Upper lobe of right lung (tissue), 1 donor: ENCODE measurements at places on chromosomes 1 and 21. TPM values are rescaled to one million over a fixed set of nuclear protein-coding genes. Genes with fewer than 3 reads are reported as not detected.

The TXNIP gene
- 945 TPM for total RNA-seq

The SLC27A3 gene
- 105 TPM for total RNA-seq

- DNase-seq, result no peak
- no peaks in the 10 kb centered on the region for H3K36me3 ChIP-seq
- H3K27me3 ChIP-seq, result no peaks in the 10 kb centered on the region
- H3K4me3 ChIP-seq, result no peak overlapping the region
These were observed 17.4 kb upstream of the MYOG start for GRCh38 chr1:203103216-203103615.

GRCh38 chr1:229940684-229941083 is 126.4 kb upstream of the GALNT2 start:
- no peak overlapping the region for H3K4me3 ChIP-seq
- H3K4me1 ChIP-seq, result no peaks in the 10 kb centered on the region
- no peak overlapping the region for H3K27ac ChIP-seq
- no peak for DNase-seq
- no peaks in the 10 kb centered on the region for H3K36me3 ChIP-seq

GRCh38 chr1:161723459-161724141 is 2.3 kb downstream of the FCRLB start:
- no peak for DNase-seq
- H3K4me1 ChIP-seq, result peaks cover 5% of the 10 kb centered on the region
- H3K27me3 ChIP-seq, result no peaks in the 10 kb centered on the region
- H3K4me3 ChIP-seq, result no peak overlapping the region
- H3K27ac ChIP-seq, result no peak overlapping the region
- H3K36me3 ChIP-seq, result no peaks in the 10 kb centered on the region

- no peak overlapping the region for H3K4me3 ChIP-seq
- no peaks in the 10 kb centered on the region for H3K27me3 ChIP-seq
- no peak overlapping the region for H3K27ac ChIP-seq
- no peak for DNase-seq
These were observed 111.6 kb downstream of the CYYR1 start for GRCh38 chr21:26461500-26461899.

DNA sequence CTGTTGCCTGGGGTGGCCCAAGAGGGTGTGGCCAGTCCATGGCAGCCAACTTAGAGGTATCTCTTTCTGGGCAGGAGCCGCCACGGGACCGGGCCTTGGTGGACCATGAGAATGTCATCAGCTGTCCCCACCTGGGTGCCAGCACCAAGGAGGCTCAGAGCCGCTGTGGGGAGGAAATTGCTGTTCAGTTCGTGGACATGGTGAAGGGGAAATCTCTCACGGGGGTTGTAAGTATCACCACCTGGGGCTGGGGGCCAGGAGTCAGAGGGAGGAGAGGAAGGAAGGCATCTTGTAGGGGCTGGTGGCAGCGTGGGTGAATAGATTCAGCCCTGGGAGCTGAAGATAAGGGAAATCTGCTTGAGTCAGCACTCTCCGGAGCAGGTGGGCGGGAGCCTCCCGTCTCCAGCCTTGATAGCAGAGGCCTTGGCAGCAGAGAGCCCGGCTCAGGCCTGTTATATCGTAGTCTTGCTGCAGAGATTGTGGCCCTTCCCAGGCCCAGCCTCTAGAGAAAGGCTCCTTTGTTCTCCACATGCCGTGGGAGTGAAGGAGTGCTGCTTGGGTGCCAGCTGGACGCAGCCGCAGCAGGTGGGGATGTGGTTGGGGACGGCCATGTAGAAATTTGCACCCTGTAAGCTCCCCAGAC is 25.4 kb downstream of the PHGDH start:
- no peaks in the 10 kb centered on the region for H3K4me1 ChIP-seq
- peaks cover 5% of the 10 kb centered on the region for H3K36me3 ChIP-seq
- H3K27me3 ChIP-seq, result no peaks in the 10 kb centered on the region
- no peak for DNase-seq
- H3K27ac ChIP-seq, result no peak overlapping the region

DNA sequence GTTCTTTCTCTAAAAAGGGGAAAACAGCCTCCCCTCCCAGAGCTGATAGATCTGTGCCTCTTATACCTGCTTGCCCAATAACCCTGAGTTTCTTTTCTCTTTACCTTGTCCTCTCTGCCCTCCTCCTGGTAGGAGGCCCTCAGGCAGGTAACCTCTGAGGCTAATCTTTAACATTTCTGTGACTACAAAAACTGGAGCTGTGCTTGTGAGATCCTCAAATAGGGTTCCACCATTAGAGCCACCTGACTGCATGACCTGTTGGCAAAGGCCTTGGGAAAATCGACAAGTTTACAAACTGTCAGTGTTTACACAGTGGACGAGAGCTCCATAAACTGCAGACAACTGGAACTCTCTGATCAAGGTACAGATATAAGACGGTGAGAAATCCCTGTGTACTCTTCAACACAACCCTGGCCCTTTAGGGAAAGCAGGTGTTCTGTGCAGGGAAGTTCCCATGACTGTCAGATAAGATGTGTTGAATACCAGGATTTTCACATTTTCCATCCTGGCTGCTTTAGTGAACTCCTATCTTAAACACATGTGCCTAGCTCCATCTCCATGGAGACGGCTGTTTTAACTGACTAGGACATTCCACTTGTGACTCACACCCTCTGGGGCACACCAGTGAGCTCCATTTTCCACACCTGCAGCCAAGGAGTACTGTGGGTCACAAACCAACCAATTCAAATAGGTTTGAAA is 38.3 kb downstream of the ECE1 start:
- H3K4me1 ChIP-seq, result peaks cover 11% of the 10 kb centered on the region
- no peak for DNase-seq
- H3K27ac ChIP-seq, result no peak overlapping the region
- peaks cover 23% of the 10 kb centered on the region for H3K36me3 ChIP-seq

DNA sequence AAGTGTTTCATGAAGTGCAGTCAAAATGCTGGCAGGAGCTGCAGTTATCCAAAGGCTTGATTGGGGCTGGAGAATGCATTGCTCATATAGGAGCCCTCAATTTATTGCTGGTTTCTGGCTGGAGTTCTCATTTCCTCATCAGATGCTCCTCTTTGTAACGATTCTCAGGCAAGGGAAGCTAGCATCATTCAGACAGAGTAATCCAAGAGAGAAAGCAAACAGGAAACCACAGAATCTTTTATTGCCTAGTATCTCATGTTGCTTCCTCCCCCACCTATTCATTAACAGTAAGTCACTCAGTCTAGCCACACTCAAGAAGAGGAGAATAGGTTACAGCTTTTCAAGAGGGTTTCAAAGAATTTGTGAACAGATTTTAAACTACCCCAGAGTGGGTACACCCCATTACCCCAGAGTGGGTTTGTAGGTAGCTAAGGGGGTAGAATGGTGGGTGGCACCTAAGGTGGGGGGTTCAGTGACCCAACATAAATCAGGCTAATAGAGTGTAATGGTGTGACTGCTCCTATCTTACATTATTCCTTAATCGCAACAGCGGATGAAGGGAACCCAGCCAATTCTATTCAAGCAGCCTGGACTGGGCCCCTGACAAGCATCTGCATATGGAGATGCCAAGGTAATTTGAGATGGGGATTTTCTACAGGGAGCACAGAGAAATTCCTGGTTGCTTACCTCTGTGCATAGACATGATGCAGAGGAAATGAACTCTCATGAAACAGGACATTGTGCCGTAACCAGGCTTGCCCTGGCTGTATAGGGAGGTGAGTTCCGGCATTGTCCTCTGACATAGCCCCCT is 67.1 kb downstream of the KCNJ15 start:
- no peaks in the 10 kb centered on the region for H3K27me3 ChIP-seq
- no peaks in the 10 kb centered on the region for H3K36me3 ChIP-seq
- H3K4me1 ChIP-seq, result peaks cover 10% of the 10 kb centered on the region
- DNase-seq, result no peak

DNA sequence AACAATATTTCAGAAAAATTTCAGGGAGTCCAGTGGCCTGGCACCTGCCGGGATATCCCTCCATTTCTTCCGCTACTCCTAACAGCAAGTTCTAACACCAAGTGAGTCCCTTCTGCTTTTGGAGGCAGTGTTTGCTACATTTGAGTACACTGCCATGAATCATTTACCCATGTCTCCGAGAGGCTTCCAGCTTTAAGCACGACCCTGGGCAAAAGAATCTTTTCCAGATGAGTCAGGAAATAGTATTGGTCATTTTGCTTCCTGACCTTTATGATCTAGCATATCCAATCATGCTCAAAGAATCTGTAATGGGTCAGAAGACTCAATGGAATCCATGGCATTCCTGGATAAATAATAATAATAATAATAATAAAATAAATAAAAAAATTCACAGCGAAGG is 60.7 kb upstream of the FMN2 start:
- H3K36me3 ChIP-seq, result no peaks in the 10 kb centered on the region
- no peak for DNase-seq
- no peaks in the 10 kb centered on the region for H3K4me1 ChIP-seq
- no peaks in the 10 kb centered on the region for H3K27me3 ChIP-seq
